ENCODE measurements at places on chromosomes 4 and X.

DNA sequence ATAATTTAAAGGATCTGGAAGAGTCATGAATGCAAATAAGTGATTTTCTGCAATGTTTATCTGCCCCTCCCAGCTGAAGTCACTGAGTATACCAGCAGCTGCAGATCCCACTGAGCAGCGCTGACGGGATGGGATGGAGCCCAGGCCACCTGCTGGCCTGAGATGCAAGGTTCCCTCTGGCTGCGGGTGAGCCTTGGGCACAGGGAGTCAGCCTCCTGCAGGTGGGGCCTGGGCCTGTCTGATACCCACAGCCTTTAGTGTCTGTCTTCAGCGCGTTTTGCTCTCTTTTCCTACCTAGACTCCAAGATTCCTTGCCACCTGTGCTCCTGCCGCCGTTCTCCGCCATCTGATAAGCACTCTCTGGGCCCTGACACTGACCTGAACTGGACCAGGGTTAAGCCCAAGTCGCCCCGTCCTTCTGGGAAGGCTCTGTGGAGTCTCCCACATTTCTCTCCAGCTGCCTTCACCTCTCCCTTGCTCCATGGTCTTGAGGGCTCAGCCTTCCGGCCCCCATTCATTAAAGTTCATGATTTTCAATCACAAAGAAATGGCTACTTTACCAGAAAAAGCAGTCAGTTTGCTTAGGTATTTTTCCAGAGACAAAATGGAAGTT lies 223.1 kb upstream of the FAT1 start:
- peak; percentile 18 for DNase-seq

- DNase-seq, result no peak
These were observed 4.4 kb downstream of the CCDC110 start for GRCh38 chr4:185467101-185467500.

- no peak for DNase-seq
These were observed 118.0 kb downstream of the MANBA start for GRCh38 chr4:102642631-102643298.

GRCh38 chrX:41095908-41096307 lies 10.7 kb downstream of the USP9X start:
- DNase-seq, result no peak

DNA sequence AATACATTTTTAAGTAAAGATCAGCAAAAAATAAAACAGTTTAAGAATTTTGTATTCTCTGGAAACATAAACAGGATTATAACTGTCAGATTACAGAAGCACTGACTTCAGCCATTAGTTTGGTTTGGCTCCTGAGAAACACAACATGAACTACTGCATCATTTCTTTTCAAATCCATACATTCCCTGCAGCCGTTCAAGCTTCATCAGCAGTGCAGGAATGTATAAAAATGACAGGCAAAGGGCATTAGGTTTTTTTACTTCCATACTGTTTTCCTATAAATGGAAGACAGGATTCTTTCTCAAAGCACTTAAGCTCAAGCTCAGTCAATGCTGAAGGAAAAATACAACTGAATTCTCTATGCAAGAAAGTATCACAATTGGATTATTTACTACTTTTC lies 4.2 kb upstream of the MAB21L2 start:
- DNase-seq, result no peak

GRCh38 chr4:56535915-56536314 lies 30.3 kb downstream of the ARL9 start:
- DNase-seq, result no peak

DNA sequence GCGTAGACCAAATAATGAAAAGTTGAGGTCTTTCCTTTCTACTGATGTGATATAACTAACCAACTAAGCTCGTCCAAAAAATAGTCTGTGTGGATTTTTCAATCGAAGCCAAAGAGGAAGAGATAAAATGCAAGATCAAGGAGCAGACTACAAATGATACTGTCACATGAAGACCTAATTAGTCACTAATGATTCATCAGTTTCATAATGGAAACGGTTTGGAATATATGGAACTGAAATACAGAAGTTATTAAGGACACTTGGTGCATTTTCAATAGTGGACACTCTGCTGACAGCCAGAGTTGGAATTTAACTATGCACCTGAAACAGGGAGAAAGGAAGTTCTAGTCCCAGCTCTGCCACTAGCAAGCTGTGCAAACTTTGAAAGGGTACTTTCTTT lies 119.8 kb downstream of the GUCY2F start:
- no peak for DNase-seq

Data from COR-L47 (cell line).